ENCODE measurements at places on chromosomes 7 and 10.

GRCh38 chr7:84675633-84676034, 481.0 kb upstream of the SEMA3A start:
- DNase-seq: no peak

- no peak for DNase-seq
Observed at GRCh38 chr10:13184276-13184675, 22.9 kb downstream of the MCM10 start.

- DNase-seq: no peak
Observed at GRCh38 chr10:100790761-100791208, 45.4 kb downstream of the PAX2 start.

GRCh38 chr10:58518775-58519174, 6.1 kb downstream of the BICC1 start:
- no peak for DNase-seq

GRCh38 chr10:128898133-128898915, 568.7 kb upstream of the MGMT start:
- DNase-seq: no peak

DNA sequence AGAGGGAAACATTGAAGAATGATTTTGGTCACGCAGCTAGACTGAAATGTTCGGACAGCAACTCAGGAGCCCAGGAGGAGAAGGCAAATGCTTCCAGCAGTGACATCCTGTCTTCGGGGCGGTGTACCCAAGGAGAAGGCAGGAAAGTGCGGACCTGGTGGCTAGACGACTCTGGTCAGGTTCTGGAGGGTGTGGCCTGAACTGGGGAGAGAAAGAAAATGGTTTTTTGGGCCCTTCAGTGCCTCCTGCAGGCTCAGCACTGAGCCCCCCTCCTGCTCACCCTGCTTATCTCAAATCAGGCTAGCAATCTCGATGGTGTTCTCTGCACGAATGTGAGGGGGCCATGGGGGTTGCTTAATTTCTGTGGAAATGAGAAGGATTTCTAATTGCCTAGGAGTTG, 26.7 kb upstream of the TARP start:
- DNase-seq: no peak

DNA sequence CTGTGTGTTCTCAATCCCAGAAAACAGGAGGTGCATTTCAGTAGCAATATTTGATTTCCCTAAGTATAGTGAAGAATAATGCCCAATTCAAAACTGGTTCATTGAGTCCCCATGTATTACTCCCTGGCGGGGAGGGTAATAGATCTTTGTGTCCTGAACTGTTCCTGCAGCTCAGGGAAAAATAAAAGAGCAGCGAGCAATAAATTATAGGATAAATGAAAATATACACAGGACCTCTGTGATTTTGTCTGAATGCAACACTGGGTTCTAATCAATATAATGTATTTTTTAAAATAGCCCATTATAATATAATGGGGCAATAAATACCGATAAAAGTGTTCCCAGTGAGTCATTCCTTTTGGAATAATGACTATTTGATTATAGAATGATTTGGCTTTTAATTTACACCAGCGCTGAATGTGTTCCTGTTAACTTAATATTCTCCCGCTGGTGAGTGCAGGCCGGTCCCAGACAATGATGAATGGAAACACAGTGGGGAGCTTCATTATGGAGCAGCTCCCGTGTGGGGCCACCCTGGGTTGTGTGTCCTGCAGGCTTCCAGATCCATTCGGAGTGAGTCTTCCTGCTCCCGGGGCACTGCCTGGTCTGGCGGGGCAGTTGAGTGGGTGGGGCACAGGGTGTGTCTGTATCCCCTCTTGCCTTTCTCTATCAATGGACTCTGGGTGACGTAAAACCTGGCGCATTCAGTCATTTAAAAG, 263.1 kb downstream of the ACTR3B start:
- no peak for DNase-seq

GRCh38 chr7:17274551-17275245, 23.8 kb upstream of the AHR start:
- DNase-seq: no peak

DNA sequence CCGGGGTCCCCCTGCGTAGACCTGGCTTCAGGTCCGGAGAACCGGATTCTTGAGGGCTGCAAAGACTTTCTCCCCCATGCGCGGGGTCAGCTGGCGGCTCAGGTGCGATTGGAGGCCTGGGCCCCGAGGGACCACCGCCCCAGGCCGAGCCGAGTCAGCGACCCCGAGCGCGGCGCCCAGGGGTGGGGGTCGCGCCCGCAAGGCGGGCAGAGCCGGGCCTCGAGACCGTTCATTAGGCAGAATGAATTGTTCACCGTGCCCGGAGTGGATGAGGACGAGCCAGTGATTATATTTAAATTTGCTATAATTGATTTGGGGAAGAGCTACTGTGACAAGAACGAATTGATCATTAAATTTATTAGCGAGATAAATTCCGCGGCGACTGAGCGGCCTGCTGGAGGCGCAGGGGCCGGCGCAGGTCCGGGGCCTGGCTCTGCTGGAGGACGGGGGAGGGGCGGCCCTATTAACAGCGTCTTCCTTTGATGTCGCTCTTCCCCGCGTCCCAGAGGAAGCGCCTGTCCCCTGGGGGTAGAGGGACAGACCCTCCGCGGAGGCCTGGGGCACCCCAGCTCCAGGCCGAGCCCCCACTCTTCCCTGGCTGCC, 7.5 kb downstream of the MNX1 start:
- no peak for DNase-seq
